ENCODE measurements at places on chromosomes 3 and 15.

GRCh38 chr3:126734106-126734723 is 30.2 kb downstream of the CHCHD6 start:
- no peak for DNase-seq

GRCh38 chr3:151321526-151321925 is 4.9 kb upstream of the GPR87 start:
- DNase-seq = no peak

- no peak for DNase-seq
These were observed 118.0 kb upstream of the MLF1 start for GRCh38 chr3:158453004-158453403.

GRCh38 chr3:46276497-46277099 is 34.3 kb downstream of the CCR3 start:
- DNase-seq = peak; percentile 84

GRCh38 chr3:13881536-13882410 is 1.9 kb upstream of the WNT7A start:
- DNase-seq = no peak

GRCh38 chr3:60584250-60584649 is 667.0 kb downstream of the FHIT start:
- no peak for DNase-seq

- DNase-seq = no peak
These were observed 29.8 kb upstream of the LACTB start for GRCh38 chr15:63091679-63092446.

DNA sequence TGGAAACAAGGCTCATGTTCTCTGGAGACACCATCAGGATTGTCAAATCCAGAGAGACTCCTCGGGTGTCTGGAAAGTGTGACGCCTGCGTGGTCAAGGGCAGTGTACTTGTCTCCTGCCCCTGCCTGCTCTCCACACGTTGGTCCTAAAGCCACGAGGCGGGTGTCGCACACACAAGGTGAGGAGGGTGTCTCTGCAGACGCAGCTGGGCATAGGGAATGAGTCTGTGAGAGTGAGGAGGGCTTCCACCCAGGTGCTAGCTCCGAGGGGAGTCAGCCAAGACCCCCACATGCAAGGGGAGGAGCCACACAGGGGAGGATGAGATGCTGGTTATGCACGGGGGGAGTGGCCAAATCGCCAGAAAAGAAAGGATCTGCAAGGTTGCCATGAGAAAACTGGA is 27.9 kb upstream of the OCA2 start:
- no peak for DNase-seq

DNA sequence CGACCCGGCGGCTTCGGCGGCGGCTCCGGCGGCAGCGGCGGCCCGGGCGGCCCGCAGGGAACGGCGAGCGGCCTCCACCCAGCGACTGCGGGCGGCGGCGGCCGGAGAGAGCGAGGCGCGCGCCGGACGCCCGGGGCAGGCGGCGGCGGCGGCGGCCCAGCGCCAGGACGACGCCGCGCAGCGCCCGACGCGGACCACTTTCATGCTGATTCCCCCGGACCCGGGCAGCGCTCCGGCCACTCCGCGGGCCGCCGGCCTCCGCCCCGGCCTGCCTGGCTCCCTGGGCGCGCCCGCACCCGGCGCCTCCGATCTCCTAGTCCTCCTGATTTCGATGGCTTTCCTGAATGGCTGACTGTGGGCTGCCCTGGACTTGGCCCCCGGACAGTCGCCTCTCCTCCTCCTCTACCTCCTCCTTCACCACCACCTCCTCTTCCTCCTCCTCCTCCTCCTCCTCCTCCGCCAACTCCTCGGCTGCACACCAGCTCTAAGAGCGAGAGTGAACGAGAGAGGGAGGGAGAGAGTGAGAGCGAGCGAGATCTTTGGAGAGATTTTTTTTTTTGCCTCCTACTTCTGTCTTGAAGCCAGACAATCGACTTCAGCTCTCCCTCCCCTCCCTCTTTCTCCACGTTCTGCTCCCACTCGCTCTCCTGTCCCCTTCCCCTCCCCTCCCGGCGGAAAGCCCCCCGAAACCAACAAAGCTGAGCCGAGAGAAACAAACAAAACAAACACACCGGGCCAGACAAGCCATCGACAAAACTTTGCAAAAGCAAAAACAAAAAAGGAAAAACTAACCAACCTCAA is 844 bp downstream of the NR2F2 start:
- no peak for DNase-seq

DNA sequence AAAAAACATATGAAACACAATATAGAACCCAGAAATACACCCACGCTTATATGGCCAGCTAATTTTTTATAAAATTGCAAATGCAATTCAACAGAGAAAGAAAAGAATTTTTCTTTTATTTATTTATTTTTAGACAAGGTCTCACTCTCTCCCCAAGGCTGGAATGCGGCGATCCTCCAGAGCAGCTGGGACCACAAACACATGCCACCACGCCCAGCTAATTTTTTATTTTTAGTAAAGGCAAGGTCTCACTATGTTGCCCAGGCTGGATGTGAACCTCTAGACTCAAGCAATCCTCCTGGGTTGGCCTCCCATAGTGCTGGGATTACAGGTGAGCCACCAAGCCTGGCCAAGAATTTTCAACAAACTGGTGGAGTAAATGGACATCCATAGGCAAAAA is 117.9 kb downstream of the SCAPER start:
- no peak for DNase-seq

- no peak for DNase-seq
These were observed 96.7 kb upstream of the UMPS start for GRCh38 chr3:124633524-124633923.

DNA sequence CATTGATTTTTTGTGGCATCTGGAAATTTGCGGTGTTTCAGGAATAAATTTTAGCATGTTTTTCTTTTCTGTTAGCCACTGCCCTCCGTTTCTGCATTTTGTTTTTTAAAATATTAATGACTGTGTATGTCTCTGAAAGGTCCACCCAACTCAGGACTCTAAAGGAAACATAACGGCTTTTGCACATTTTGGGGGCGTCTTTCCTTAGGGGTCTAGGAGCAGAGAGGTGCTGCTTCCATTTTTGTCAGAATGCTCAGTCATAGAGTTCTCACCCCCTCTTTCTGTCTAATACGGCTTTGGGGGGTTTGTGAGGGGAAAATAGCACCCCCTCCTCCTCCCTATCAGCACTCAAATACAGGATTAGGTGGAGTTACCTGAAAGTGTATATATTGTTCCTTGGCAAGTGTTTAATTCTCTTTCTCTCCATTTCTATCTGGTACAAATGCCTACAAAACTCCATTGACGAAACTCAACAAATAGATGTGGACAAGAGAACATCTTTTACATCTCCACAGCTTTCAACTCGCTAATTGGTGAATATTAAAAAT is 219.4 kb downstream of the MEIS2 start:
- DNase-seq = no peak

All from CD4-positive, alpha-beta T cell treated with Interleukin-10 for 1 hour (primary cell).